Stimulated activated naive CD4-positive, alpha-beta T cell treated with Interleukin-2 at 50 U/mL for 16 hours (primary cell): ENCODE measurements at places on chromosomes 11 and 22.

DNA sequence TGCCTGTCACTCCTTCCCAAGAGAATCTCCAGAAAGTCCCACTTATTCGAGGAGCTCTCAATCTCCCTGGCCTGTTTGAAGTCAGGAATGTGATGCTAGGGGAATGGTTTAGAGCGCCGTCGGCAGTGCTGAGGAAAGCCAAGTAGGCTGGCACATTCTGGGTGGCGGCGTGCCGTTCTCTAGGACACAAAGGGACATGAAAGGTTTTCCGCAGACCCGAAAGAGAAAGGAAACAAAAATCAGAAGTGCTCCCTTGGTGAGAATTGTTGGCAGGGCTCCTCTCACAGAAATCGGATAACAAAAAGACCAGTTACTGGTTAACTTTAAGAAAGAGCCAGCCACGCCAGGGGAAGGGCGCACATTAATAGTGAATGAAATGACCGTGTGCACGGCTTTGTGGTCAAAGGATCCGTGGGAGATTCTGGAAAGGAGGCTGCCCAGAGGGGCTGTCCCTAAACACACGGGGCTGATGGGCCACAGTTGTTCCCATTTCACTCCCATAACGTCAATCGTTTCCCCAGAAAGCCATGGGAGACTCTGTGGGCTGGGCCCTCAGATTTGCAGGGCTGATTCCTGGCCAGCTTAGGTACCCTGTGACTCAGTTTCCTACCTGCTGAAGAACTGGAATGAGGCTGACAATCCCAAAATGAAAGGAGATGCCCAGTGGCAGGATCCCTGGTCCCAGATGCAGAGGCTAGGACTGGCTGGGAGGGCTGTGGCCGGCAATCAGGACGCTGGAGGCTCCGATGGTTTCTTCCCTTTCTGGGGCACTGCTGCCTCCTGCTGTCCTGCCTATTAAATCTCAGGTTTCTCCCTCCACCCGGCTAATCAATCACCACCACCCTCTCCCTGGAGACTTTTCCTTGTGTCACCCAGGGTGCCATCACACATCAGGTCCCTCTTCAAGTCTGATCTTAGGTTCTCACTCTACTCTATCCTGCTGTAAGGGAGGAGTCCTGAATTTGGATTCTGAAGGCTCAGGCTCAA is 82.3 kb downstream of the RCN1 start:
- DNase-seq, result no peak

DNA sequence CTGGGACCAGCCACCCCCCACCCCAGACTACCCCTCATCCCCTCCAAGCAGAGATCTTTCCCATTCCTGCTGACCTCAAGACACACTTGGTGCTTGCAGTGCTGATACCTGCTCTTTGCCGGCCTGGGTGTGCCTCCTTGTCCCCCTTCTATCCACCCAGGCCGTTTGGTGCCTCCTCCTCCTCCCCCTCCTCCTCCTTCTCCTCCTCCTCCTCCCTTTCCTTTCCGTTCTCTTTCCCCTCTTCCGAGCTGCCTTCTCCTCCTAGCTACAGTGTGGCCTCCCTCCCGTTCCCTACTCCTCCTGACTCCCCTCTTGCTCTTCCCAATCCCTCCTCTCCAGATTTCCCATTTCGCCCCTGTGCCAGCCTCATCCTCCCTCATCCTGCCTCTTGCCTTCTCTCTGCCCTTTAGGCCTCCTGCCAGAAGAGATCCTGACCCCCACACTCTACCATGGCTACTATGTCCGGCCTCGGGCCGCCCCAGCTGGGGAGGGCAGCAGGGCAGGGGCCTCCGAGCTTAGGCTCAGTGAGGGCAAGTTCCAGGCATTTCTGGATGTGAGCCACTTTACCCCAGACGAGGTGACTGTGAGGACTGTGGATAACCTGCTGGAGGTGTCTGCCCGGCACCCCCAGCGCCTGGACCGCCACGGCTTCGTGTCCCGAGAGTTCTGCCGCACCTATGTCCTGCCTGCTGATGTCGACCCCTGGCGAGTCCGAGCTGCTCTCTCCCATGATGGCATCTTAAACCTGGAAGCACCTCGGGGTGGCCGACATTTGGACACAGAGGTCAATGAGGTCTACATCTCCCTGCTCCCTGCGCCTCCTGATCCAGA is 712 bp downstream of the HSPB2 start:
- no peak for DNase-seq

DNA sequence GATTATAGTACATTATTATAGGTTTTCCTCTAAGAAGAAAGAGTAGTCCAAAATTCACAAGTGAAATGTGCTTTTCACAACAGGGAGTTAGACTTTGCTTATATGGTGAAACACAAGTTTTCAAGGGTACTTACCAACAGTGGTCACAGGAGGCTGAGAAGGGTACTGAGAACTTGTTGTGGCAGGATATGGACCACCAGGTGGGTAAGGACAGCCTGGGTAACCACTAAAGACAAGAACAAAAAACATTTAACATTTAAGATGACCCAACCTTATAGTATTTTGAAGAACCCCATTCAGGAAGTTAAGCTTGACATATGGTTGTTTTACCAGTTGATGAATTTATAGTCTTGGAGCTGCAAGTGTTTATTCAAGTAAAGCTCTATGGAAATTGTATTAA is 24.4 kb downstream of the TSG101 start:
- DNase-seq, result no peak

DNA sequence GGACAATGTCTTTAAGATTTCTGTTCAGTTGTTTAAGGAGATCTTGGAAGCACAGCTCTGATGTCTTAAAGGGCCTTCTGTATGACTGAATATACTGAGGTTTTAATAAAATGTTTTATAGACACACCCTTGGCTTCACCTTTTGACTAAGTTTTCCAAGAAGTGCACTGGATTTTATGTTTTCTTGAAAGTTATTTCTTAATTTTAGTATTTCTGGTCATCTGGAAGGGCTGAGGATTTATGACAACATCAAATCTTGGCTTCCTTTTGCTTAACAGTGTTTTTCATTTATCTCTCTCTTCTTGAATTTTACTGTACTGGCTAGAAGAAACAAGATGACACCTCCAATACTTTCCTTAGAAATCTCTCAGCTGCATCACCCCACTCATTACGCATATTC is 2423.4 kb downstream of the LRRC4C start:
- DNase-seq, result no peak

GRCh38 chr11:116736763-116737162 is 36.0 kb downstream of the BUD13 start:
- DNase-seq, result no peak

- DNase-seq, result no peak
Observed at GRCh38 chr11:112564228-112564955, 303.7 kb upstream of the PLET1 start.

- DNase-seq, result no peak
Observed at GRCh38 chr22:47292546-47293320, 530.3 kb downstream of the TBC1D22A start.

GRCh38 chr11:3164552-3165151 is 458 bp downstream of the OSBPL5 start:
- no peak for DNase-seq

DNA sequence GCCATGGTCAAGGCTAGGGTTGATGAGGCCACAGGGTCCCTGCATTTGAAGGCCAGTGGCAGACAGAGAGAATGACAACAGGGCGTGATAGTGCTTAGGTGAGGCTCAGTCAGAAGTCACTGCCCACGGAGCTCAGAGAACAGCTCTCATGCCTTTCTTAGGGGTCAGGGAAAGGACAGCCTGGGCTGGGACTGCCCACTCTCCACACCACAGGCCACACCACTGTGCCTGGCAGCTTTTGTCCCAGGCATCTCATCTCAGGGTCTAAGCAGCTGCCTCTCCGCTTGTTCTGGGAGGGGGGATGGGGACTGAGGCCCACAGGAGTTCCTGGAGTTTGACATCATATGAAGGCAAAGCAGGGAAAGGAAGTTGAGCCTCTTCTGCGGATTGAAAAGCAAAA is 150.2 kb upstream of the B3GAT1 start:
- DNase-seq, result no peak

DNA sequence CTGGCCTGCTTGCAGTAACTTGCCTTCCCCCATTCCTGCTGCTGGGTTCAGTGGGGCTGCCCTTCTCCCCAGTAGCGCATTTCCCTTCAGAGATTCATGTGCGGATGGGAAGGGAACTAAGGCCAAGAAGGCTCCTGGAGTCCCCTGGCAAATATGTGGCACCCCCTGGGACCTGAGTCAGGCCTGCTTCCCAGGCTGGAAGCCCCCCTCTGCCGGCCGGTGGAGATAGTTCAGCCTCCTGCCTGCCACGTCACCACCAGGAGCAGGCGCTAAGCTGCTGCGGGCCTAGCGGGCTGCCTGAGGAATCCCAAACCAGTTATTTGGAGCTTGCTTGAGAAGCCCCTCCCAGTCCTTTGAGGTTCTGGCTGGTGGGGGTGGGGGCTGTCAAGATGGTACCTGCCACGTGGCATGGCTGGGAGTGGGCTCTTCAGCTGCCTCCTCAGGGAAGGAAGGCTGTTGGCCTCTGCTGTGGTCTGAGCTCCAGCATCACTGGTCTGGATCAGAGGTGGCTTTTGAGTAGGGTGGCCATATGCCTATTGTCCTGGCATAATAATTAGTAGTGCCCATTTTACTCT is 2.0 kb downstream of the SERPINH1 start:
- DNase-seq, result no peak

DNA sequence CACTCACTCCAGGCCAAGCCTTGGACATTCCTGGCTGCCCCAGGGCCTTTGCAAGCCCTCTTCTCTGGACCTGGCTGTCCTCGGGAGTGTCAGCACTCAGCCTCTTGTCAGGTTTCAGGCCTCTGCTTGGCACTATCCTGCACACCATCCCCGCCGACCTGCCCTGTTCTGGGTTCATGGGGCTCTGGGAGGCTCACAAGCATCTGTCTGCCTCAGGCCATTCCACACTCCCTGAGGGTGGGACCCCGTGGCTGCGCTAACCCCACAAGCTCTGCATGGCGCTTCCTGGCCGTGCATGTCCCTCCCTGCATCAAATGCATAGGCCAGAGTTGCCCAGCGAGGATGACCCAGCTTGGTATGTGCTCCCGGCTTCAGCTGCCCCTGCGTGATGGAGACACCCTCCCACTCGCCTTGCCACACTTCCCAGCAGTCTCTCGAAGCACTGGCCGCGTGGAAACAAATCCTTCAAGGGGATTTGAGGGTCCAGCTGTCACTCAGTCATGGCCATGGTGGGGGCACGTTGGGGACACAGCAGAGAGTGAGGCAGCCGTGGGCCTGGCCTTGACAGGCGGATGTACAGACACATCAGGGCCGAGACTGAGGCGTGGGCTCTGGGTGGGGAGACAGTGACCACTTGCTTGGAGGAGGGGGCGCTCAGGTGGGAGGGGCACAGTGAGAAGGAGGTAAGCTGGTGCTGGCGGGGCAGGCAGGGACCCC is 87.3 kb downstream of the KCNQ1 start:
- no peak for DNase-seq
